C1 segment of cervical spinal cord (tissue), 14 donors: ENCODE measurements at places on chromosomes 4 and X.
A peak's percentile ranks its signal among the peaks of the same experiment; 100 is the strongest.

DNA sequence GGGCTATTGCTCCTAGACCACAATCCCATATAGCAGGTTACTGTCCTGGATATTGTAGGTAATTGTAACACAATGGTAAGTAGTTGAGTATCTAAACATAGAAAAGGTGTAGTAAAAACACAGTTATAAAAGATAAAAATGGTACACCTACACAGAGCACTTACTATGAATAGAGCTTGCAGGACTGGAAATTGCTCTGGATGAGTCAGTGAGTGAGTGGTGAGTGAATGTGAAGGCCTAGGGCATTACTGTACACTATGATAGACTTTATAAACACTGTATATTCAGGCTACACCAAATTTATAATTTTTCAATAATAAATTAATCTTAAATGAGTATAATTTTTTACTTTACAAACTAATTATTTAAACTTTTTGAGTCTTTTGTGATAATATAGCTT lies 425.7 kb downstream of the PABPC4L start:
- DNase-seq, result no peak

GRCh38 chrX:15438332-15438731 lies 54.1 kb upstream of the VEGFD start:
- DNase-seq, result no peak

DNA sequence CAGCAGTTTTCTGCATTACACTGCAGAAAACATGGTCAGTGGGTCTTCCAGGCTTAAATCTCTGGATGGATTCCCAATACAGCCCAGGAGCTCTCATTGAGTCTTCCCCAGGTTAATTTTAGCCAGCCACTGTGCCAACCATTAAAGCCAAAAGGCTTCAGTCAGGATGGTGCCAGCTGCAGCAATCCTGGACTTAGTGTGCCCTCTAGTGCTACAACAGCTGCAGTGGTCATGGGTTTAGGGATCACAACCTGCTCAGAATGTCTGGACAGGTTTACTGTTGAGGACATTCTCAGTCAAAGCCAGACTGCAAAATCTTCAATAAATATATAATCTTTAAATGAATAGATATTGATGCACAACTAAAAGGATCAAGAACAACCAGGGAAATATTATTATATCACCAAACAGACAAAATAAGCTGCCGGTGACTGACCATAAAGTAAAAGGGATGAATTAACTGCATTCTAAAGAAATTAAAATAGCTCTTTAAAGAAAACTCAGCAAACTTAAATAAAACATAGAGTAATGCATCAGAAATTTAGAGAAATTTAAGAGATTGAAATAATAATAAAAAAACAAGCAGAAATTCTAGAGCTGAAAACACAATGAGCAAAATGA lies 639.9 kb downstream of the SPOCK3 start:
- DNase-seq, result no peak

DNA sequence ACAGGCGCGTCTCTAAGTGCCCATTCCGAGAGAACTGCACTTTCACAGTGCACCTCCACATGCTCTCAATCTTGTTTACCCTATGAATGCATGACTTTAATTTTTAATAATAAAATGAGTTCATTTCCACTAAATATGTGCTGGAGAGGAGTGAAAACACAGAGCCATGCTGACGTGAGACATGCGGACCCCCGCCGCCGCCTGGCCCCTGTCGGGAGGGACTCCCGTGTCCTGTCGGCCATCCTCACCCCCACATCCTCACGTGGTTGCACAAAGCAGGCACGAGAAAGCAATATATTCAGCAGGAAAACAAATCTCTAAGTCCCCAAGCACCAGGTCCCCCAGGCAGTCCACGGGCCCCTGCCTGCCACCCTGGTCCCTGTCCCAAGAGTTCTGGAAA lies 23.1 kb downstream of the PPP2R2C start:
- DNase-seq, result no peak

GRCh38 chr4:78937837-78938236 lies 1.4 kb downstream of the PAQR3 start:
- DNase-seq, result no peak

- DNase-seq, result peak; percentile 92
Observed at GRCh38 chr4:7348946-7349900, 85.5 kb downstream of the PSAPL1 start.

- DNase-seq, result peak; percentile 40
Observed at GRCh38 chr4:18020671-18021469, 685 bp downstream of the LCORL start.

DNA sequence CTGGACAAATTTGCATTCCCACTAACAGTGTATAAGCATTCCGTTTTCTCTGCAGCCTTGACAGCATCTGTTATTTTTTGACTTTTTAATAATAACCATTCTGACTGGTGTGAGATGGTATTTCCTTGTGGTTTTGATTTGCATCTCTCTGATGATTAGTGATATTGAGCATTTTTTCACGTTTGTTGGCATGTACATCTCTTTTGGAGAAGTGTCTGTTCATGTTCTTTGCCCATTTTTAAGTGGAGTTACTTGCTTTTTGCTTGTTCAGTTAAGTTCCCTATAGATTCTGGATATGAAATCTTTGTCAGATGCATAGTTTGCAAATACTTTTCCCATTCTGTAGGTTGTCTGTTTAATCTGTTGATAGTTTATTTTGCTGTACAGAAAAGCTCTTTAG lies 68.8 kb downstream of the ADAMTS3 start:
- no peak for DNase-seq

GRCh38 chr4:156545003-156545785 lies 426.4 kb downstream of the PDGFC start:
- DNase-seq, result no peak

GRCh38 chr4:24748758-24749350 lies 46.5 kb upstream of the SOD3 start:
- no peak for DNase-seq

- no peak for DNase-seq
Observed at GRCh38 chrX:48779399-48779798, 7.0 kb upstream of the GATA1 start.

- DNase-seq, result no peak
Observed at GRCh38 chr4:172787111-172787510, 381.5 kb upstream of the GALNT7 start.

DNA sequence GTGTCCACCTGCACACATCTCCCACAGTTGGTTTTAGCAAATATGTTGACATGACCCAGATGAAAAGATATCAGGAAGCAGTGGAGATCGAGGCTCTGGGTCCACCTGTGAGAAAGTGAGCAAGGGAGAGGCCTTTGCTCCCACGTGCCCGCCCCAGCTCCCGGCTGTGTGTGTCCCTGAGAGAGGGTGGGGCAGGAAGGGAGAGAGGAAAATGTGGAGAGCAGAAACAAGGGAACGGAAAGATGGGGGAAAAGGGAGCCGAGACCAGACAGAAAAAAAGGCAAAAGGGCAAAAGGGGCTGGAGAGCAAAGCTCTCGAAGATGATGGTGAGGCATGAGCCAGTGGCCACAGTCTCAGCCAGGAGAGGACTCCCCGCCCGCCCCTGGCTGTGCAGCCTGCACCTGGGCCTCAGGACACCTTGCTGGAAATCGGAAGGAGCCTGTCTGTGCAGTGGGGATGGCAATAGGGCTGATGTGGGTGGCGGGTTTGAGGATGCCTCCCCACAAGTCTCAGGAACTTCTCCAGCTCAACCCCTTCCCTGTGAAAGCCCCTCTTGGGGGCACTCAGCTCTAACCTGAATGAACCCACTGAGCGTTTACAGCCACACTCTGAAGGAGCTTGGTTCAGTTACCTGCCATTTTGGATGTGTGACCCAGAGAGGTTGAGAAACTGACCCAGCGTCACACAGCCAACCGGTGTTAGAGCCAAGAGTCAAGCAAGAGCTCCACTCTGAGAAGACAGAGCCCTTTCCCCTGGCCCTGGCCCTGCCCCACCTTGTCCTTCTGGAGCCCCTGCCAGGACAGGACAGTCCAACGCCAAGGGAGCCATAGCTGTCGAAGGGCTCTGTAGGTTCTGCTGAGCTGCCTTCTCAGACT lies 20.3 kb upstream of the MSX1 start:
- no peak for DNase-seq

DNA sequence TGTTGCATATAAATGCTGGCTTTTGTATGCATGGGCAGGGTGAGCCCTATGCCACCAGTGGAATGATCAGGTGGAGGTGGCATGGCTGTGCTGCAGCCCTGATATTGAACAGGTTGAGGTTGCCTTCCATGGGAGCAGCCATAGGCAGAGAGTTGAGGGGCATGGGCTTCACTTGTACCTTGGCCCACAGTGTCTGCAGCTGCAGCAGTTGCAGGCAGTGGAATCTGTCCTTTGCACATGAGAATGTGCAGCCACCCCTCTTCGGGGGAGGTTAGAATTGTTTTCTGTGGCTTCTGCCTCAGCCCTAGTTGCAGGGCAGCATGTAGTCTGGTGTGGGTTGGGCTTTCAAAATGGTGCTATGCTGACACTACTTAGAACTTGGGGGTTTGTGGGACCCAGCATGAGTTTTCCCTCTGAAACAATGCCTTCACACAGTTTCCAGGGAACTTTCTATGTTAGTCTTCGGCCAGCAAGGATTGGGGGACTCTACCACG lies 25.4 kb upstream of the VSIG1 start:
- no peak for DNase-seq

- DNase-seq, result no peak
Observed at GRCh38 chr4:52655506-52655905, 3.6 kb downstream of the USP46 start.

GRCh38 chr4:52864793-52865192 lies 2.7 kb downstream of the RASL11B start:
- DNase-seq, result no peak
